Heart left ventricle (tissue), 16 donors: ENCODE measurements at places on chromosomes 4 and X. TPM values are rescaled to one million over a fixed set of nuclear protein-coding genes. Genes with fewer than 3 reads are reported as not detected.

DNA sequence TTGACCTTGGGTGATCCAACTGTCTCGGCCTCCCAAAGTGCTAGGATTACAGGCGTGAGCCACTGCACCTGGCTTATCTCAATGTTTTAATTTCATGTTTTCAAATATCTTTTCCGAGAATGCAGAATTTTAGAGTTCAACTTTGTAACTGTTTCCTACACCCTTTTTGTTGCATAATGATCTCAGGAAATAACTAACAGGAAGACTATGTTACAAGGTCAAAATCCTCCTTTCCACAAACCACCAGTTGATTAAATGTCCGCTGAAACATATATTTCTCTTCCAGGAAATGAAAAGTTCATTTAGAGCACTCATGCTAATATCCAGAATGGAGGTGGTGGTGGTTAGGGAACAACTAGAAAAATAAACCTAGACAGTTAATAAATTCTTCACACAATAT, 377.8 kb downstream of the PPP4R3C start:
- no peak for DNase-seq
- no peaks in the 10 kb centered on the region for H3K36me3 ChIP-seq
- H3K4me1 ChIP-seq: no peaks in the 10 kb centered on the region
- no peak overlapping the region for H3K27ac ChIP-seq
- H3K4me3 ChIP-seq: no peak overlapping the region

The TIGD4 gene
- 0.15 TPM for polyA plus RNA-seq

DNA sequence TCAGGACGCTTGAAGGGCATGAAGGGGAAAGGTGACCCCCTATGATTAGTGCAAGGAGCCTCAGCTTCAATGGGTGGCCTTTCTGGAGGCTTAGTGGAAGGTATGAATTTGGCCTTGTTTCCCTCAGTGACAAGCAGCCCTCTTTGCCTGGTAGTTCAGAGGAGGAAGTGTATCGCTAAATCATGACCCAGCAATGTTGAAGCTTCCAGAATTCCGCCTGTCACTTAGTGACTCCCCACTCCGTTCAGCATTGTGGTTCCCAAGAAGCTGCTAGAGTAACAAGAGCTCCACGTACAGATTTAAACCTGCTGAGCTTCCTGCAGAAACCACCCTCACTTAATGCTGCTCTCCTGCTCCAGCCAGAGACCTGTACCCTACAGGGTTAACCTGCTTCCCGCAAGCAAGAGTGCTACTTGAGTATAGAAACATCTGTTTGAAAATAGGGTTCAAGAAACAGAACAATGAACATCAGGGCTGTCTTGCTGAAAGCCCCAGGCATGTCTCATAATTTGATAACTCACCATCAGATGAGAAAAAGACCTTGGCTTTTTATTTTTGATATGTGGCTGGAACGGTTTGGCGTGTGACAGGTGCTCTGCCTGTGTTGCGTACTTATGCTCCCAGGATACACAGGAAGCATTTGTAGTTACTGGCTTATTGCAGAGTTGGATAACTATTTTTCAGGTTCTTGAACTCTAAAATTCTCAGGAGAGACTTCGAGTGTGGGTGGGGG, 105.2 kb downstream of the UCHL1 start:
- H3K36me3 ChIP-seq: no peaks in the 10 kb centered on the region
- peak overlapping the region; percentile 79 for H3K4me3 ChIP-seq
- peaks cover 42% of the 10 kb centered on the region for H3K4me1 ChIP-seq
- no peaks in the 10 kb centered on the region for H3K27me3 ChIP-seq

GRCh38 chr4:121373841-121374240, 7.0 kb downstream of the QRFPR start:
- peaks cover 3% of the 10 kb centered on the region for H3K4me1 ChIP-seq
- DNase-seq: no peak
- no peak overlapping the region for H3K4me3 ChIP-seq
- H3K36me3 ChIP-seq: no peaks in the 10 kb centered on the region
- H3K27ac ChIP-seq: no peak overlapping the region

The GUCY1A1 gene
- 13.2 TPM for polyA plus RNA-seq

The DUSP21 gene
- not detected for polyA plus RNA-seq

The TSPAN7 gene
- 32.7 TPM for polyA plus RNA-seq

DNA sequence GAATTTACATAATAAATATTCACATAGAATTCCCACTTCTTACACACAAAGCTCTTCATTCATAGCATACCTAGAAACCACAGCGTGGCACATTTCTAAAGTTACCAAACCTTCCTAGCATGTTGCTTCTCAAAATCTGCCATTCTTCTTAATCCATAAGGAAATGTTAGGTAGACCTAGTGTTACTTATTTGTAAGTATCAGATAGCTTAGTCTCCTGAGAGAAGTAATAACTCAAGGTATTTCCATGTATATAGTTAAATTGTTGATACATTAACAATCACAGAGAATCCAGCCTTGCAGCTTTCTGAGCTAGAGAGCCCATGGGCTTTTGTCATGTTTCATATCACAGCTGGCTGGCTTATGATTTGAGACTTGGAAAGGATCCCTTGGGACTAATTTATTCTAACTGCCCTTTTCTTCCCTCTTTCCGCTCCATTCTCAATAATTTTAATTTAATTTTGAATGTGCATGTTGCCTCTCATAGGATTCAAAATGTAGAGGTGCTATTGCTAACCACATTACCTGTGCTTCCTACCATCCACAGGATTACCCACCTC, 17.6 kb downstream of the SH3RF1 start:
- no peaks in the 10 kb centered on the region for H3K27me3 ChIP-seq
- peak overlapping the region; percentile 25 for H3K27ac ChIP-seq
- DNase-seq: no peak
- peaks cover 33% of the 10 kb centered on the region for H3K4me1 ChIP-seq

GRCh38 chr4:125624951-125625350, 310.2 kb downstream of the FAT4 start:
- no peaks in the 10 kb centered on the region for H3K27me3 ChIP-seq
- no peak overlapping the region for H3K4me3 ChIP-seq
- H3K36me3 ChIP-seq: no peaks in the 10 kb centered on the region
- H3K27ac ChIP-seq: no peak overlapping the region
- no peak for DNase-seq

GRCh38 chrX:46978341-46979291, 66.4 kb downstream of the JADE3 start:
- H3K4me1 ChIP-seq: no peaks in the 10 kb centered on the region
- no peak overlapping the region for H3K27ac ChIP-seq
- no peak overlapping the region for H3K4me3 ChIP-seq
- DNase-seq: peak; percentile 72

- no peak for DNase-seq
- H3K4me3 ChIP-seq: no peak overlapping the region
- no peak overlapping the region for H3K27ac ChIP-seq
- no peaks in the 10 kb centered on the region for H3K4me1 ChIP-seq
Measured at GRCh38 chrX:3177851-3178250, 136.6 kb downstream of the ARSF start.

DNA sequence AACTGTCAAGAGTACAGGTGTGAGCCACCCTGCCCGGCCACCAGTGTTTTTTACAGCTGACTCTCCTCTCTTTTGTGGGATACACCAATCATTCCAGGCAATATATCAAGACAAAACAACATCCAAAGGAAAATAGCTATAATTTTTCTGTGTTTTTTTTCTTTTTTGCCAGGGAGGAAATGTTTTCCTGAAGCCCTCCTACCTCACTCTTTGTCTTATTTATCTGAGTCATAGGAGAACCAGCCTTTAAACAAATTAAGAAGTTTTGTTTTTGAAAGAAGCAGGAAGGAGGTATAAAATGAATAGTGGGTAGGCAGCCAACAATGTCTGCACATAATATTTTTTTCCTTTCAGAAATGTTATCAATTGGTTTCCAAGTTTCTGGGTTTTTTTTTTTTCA, 493.9 kb downstream of the CCSER1 start:
- H3K4me1 ChIP-seq: no peaks in the 10 kb centered on the region
- DNase-seq: no peak
- H3K27ac ChIP-seq: no peak overlapping the region

The PGAM4 gene
- polyA plus RNA-seq: not detected

DNA sequence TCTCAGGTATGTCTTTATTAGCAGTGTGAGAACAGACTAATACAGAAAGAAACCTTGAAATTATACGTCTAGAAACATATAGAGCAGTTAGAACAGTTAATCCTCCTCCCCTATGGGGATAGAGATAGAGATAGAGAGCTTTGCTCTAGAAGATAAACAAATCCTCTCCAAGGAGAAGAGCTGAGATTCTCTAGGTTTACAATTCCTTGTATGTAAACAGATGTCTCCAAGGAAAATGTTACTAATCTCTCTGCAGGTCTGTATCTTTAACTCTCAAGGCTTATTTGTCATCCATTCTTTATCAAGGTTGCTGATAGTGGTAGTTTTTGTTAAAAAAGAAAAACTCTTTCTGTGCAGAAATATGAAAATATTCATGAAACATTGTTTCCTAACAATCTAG, 282.1 kb upstream of the GIMD1 start:
- no peaks in the 10 kb centered on the region for H3K36me3 ChIP-seq
- no peaks in the 10 kb centered on the region for H3K4me1 ChIP-seq
- H3K4me3 ChIP-seq: no peak overlapping the region
- DNase-seq: no peak

- no peaks in the 10 kb centered on the region for H3K27me3 ChIP-seq
- no peak overlapping the region for H3K4me3 ChIP-seq
- no peaks in the 10 kb centered on the region for H3K4me1 ChIP-seq
Measured at GRCh38 chr4:71830497-71831190, 46.8 kb upstream of the GC start.

GRCh38 chrX:68650491-68650890, 3.0 kb downstream of the STARD8 start:
- no peak for DNase-seq
- no peak overlapping the region for H3K4me3 ChIP-seq
- H3K4me1 ChIP-seq: peaks cover 9% of the 10 kb centered on the region
- H3K27ac ChIP-seq: no peak overlapping the region
- H3K27me3 ChIP-seq: no peaks in the 10 kb centered on the region

DNA sequence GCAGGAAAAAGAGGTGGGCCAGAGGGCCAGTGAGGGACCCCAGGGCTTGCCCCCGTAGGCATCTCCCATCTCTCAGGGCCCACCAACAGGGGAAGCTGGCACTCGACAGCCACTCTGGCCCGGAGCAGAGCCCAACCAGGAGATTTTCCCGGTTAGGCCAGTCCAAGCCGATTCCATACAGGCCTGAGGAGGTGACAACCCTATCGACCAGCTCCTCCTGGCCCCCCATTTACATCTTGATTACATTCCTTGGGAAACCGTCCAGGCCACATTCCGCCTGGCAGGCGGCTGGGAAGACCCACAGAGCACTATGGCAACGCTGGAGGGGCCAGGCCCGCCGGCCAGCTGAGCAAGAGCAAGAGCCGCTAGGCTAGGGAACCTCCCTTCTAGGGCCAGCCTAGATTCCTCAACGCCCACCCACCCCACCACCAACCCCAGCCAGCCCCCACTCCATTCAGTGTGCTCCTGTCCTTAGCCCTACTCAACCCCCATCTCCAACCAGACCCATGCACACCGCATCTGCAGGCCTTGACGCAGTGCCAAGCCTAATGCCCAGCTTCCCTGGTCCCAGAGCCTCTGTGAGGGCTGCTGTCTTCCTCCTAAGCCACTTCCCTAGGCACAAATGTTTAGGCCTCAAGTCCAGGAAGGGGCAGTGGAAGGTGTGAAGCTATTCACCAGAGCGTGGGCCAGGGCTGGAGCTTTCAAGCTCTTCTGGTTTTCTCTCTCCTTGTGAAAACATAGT, 161.2 kb downstream of the EFNB1 start:
- peak overlapping the region; percentile 57 for H3K27ac ChIP-seq
- no peaks in the 10 kb centered on the region for H3K4me1 ChIP-seq
- DNase-seq: peak; percentile 63
- no peaks in the 10 kb centered on the region for H3K36me3 ChIP-seq
- H3K4me3 ChIP-seq: no peak overlapping the region

- no peak overlapping the region for H3K4me3 ChIP-seq
- no peaks in the 10 kb centered on the region for H3K36me3 ChIP-seq
- DNase-seq: no peak
- H3K27me3 ChIP-seq: no peaks in the 10 kb centered on the region
Measured at GRCh38 chrX:101507372-101507771, 22.1 kb downstream of the ARMCX4 start.

- H3K36me3 ChIP-seq: no peaks in the 10 kb centered on the region
- peaks cover 100% of the 10 kb centered on the region for H3K27me3 ChIP-seq
- DNase-seq: no peak
- no peaks in the 10 kb centered on the region for H3K4me1 ChIP-seq
Measured at GRCh38 chr4:190016369-190017289, 10.4 kb downstream of the FRG2 start.

- peaks cover 8% of the 10 kb centered on the region for H3K4me1 ChIP-seq
- no peaks in the 10 kb centered on the region for H3K27me3 ChIP-seq
- no peak overlapping the region for H3K4me3 ChIP-seq
- no peak overlapping the region for H3K27ac ChIP-seq
Measured at GRCh38 chrX:13662355-13662791, 9.4 kb downstream of the TCEANC start.

- DNase-seq: no peak
- no peaks in the 10 kb centered on the region for H3K4me1 ChIP-seq
- no peak overlapping the region for H3K27ac ChIP-seq
Measured at GRCh38 chrX:48940404-48940955, 16.9 kb downstream of the OTUD5 start.

- H3K27ac ChIP-seq: peak overlapping the region; percentile 97
- peaks cover 4% of the 10 kb centered on the region for H3K36me3 ChIP-seq
- H3K4me1 ChIP-seq: peaks cover 8% of the 10 kb centered on the region
- DNase-seq: no peak
Measured at GRCh38 chr4:173526027-173526482, 4.0 kb downstream of the HAND2 start.

The RAB28 gene
- polyA plus RNA-seq: 11.5 TPM

GRCh38 chrX:40391662-40392061, 189.1 kb upstream of the ATP6AP2 start:
- H3K4me3 ChIP-seq: no peak overlapping the region
- no peak for DNase-seq
- H3K27me3 ChIP-seq: no peaks in the 10 kb centered on the region
- H3K4me1 ChIP-seq: no peaks in the 10 kb centered on the region
- no peaks in the 10 kb centered on the region for H3K36me3 ChIP-seq

The UGT2B11 gene
- polyA plus RNA-seq: not detected

- no peak overlapping the region for H3K27ac ChIP-seq
- peaks cover 4% of the 10 kb centered on the region for H3K4me1 ChIP-seq
- H3K27me3 ChIP-seq: no peaks in the 10 kb centered on the region
- no peak overlapping the region for H3K4me3 ChIP-seq
- no peak for DNase-seq
- no peaks in the 10 kb centered on the region for H3K36me3 ChIP-seq
Measured at GRCh38 chr4:124265701-124266100, 446.8 kb downstream of the ANKRD50 start.

The CASP6 gene
- polyA plus RNA-seq: 4.4 TPM
